ENCODE measurements at places on chromosomes 7 and 10. TPM values are rescaled to one million over a fixed set of nuclear protein-coding genes. Genes with fewer than 3 reads are reported as not detected.

GRCh38 chr10:46092524-46093081 lies 46.5 kb upstream of the MSMB start:
- H3K4me3 ChIP-seq = no peak overlapping the region
- H3K27me3 ChIP-seq = no peaks in the 10 kb centered on the region
- H3K27ac ChIP-seq = no peak overlapping the region
- DNase-seq = no peak

DNA sequence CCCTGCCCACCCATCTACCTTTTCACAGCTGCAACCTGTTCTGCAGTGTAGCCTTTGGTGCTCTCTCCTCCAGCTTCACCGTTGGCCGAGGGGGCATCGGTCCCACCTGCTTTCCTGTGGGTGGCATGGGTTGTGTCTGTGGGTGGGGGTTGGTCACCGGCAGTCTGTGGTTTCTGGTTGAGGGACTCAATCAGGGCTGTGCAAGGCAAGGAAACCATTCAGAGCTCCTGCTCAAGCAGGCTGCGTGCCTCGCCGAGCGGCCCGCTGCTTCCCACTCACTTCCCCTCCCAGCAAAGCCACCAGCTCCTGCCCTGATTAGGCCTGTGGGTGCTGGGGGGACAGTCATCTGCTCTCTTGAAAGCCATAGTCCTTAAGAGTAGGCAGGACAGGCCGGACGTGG lies 9.8 kb downstream of the DNAJB12 start:
- peaks cover 75% of the 10 kb centered on the region for H3K36me3 ChIP-seq
- peaks cover 12% of the 10 kb centered on the region for H3K4me1 ChIP-seq
- no peak overlapping the region for H3K27ac ChIP-seq
- H3K4me3 ChIP-seq = no peak overlapping the region
- H3K27me3 ChIP-seq = no peaks in the 10 kb centered on the region
- peak; percentile 60 for DNase-seq

GRCh38 chr7:38806912-38807311 lies 102.1 kb downstream of the VPS41 start:
- no peaks in the 10 kb centered on the region for H3K36me3 ChIP-seq
- H3K4me3 ChIP-seq = no peak overlapping the region
- DNase-seq = no peak
- no peaks in the 10 kb centered on the region for H3K4me1 ChIP-seq
- no peak overlapping the region for H3K27ac ChIP-seq
- no peaks in the 10 kb centered on the region for H3K27me3 ChIP-seq

DNA sequence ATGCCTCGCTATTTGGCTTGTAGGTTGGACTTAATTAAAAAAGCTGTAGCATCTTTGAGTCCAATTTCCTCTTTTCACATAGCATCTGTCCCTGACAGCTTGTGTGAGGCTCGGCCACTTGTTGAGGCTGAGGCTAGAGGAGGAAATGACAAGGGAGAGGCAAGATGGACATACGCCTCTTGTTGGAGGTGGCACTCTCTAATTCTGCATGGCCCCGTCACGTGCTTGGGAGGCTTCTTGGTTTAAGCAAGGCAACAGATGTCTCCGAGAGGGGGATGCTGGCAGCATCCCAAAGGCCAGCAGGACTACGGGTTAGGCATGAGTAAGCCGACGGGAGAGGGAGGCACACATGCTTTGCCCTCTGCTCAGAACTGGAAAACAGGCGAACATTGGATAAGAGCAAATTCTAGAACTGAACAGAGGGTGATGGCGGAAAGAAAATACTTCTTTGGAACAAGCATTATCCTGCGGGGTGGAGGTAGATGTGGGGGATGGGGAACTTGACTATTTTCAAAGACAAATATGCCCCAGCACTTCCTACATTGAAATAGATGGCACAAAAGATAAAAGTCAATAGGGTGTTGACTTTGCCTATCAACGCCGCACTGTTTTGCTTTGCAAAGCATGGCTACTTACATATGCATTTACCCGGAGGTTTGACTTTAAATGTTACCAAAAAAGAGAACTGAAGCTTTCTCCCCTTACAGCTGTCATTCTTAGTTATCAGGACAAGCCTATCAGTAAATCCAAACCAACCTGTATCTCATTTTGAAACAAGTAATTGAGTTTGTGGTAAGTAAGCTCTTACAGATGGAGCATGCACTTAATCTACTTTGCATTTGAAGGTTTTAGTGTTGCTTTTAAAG lies 94.8 kb downstream of the CHN2 start:
- H3K4me1 ChIP-seq = no peaks in the 10 kb centered on the region
- DNase-seq = no peak
- H3K4me3 ChIP-seq = no peak overlapping the region
- H3K27me3 ChIP-seq = no peaks in the 10 kb centered on the region

DNA sequence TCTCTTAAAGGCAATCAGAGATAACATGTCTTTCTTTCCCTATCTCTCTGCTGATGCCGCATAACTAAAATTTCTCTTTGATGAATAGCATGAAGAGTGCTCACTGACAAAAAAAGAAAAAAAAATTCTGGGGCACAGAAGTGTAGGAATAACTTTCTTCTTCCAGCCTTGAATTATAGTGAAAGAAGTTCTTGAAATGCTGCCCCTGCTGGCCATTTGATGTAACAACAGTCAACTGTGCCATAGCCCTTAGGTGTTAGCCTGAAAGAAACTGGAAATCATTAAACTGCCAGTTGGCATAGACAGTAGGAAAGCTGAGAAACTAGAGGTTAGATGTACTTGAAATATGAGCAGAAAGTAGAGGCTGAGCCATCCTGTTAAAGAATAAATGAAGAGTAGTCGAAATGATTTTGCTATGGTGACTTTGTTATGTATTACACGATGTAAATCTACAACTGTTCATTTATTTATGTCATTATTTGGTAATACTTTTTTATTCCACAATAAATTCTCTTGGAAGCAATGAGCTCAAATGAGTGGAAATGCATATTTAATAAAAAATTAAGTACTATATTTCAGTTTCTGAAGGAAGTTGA lies 48.3 kb upstream of the FAM171A1 start:
- H3K4me1 ChIP-seq = no peaks in the 10 kb centered on the region
- no peaks in the 10 kb centered on the region for H3K27me3 ChIP-seq
- H3K27ac ChIP-seq = no peak overlapping the region
- H3K36me3 ChIP-seq = no peaks in the 10 kb centered on the region
- no peak for DNase-seq

- no peaks in the 10 kb centered on the region for H3K27me3 ChIP-seq
- H3K4me1 ChIP-seq = no peaks in the 10 kb centered on the region
- no peaks in the 10 kb centered on the region for H3K36me3 ChIP-seq
- no peak overlapping the region for H3K4me3 ChIP-seq
These were observed 182.5 kb downstream of the SEMA3D start for GRCh38 chr7:85004402-85004801.

GRCh38 chr7:65840446-65840845 lies 32.4 kb upstream of the VKORC1L1 start:
- H3K36me3 ChIP-seq = no peaks in the 10 kb centered on the region
- no peaks in the 10 kb centered on the region for H3K27me3 ChIP-seq
- H3K4me1 ChIP-seq = no peaks in the 10 kb centered on the region
- DNase-seq = no peak
- no peak overlapping the region for H3K4me3 ChIP-seq

DNA sequence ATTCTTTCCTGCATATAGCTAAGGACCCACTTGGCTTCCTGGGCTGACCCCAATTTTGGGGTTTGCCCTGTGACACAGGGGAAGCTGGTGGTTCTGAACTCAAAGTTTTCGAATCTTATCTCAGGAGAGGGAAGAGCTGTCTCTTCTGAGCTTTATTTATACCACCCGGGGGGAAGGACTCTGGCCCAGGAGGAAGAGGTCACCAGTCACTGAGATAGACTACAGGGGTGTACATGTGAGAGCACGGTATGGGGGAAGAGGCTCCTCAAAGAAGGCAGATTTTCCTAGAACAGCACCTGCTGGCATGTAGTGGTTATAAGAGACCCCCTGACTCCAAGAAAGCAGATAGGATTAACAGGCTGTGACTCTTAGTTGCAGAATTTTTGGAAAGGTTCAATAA lies 101.8 kb upstream of the ELMO1 start:
- no peaks in the 10 kb centered on the region for H3K36me3 ChIP-seq
- peaks cover 5% of the 10 kb centered on the region for H3K27me3 ChIP-seq
- no peak overlapping the region for H3K4me3 ChIP-seq

GRCh38 chr7:106062006-106062405 lies 50.1 kb downstream of the SYPL1 start:
- H3K4me1 ChIP-seq = peaks cover 28% of the 10 kb centered on the region
- H3K27me3 ChIP-seq = no peaks in the 10 kb centered on the region
- no peak for DNase-seq
- H3K4me3 ChIP-seq = no peak overlapping the region

DNA sequence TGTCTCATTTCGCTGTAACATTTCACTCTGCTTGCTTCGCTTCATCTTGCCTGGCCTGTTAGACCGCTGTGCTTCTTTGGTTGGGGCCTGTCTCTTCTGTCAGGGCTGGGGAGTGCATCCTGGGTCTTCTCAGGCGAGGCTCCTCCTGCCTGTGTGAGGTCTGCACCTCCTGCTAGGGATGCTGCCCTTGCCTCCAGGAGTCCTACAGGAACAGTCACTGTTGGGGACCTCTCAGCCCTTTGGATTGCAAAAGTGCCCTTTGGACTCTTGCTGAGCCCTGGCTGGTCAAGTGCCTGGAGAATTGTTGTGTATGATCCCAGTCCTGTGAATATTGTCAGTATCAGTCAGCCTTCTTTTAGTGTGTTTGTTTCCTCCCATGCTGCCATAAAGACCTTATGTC lies 84.1 kb downstream of the MDFIC start:
- no peaks in the 10 kb centered on the region for H3K27me3 ChIP-seq
- no peak overlapping the region for H3K4me3 ChIP-seq
- no peak overlapping the region for H3K27ac ChIP-seq

- no peaks in the 10 kb centered on the region for H3K36me3 ChIP-seq
- H3K27ac ChIP-seq = no peak overlapping the region
- no peak overlapping the region for H3K4me3 ChIP-seq
- no peak for DNase-seq
- no peaks in the 10 kb centered on the region for H3K27me3 ChIP-seq
- H3K4me1 ChIP-seq = no peaks in the 10 kb centered on the region
These were observed 633.4 kb upstream of the COBL start for GRCh38 chr7:51949726-51950644.

GRCh38 chr7:74025146-74025545 lies 2.8 kb upstream of the ELN start:
- H3K27ac ChIP-seq = no peak overlapping the region
- DNase-seq = no peak
- no peak overlapping the region for H3K4me3 ChIP-seq
- peaks cover 5% of the 10 kb centered on the region for H3K27me3 ChIP-seq
- H3K4me1 ChIP-seq = peaks cover 27% of the 10 kb centered on the region

DNA sequence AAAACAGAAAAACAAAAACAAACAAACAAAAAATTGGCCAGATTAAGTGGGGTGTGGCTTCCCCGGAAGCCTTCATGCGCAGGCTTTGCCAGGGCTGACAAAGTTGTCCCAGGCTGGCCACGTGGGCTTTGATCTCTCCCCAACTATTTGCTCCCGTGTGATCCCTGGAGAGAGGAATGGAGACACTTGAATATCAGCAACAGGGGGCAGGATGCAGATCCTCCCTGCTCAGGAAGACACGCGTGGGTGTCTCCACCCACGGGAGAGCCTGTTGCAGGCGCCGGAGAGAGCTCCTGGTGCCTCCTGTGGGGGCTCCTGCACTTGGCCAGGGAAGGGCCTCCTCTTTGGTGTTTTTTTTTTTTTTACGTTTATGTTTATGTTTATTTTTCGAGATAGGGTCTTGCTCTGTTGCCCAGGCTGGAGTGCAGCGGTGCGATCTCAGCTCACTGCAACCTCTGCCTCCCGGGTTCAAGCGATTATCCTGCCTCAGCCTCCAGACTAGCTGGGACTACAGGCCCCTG lies 19.0 kb downstream of the TRIM56 start:
- no peaks in the 10 kb centered on the region for H3K27me3 ChIP-seq
- peaks cover 27% of the 10 kb centered on the region for H3K4me1 ChIP-seq
- no peak for DNase-seq
- no peaks in the 10 kb centered on the region for H3K36me3 ChIP-seq

The YAE1 gene
- total RNA-seq = 16.5 TPM

The JMJD1C gene
- total RNA-seq = 84.2 TPM
